ENCODE measurements at places on chromosomes 5 and 9.
A peak's percentile ranks its signal among the peaks of the same experiment; 100 is the strongest.

DNA sequence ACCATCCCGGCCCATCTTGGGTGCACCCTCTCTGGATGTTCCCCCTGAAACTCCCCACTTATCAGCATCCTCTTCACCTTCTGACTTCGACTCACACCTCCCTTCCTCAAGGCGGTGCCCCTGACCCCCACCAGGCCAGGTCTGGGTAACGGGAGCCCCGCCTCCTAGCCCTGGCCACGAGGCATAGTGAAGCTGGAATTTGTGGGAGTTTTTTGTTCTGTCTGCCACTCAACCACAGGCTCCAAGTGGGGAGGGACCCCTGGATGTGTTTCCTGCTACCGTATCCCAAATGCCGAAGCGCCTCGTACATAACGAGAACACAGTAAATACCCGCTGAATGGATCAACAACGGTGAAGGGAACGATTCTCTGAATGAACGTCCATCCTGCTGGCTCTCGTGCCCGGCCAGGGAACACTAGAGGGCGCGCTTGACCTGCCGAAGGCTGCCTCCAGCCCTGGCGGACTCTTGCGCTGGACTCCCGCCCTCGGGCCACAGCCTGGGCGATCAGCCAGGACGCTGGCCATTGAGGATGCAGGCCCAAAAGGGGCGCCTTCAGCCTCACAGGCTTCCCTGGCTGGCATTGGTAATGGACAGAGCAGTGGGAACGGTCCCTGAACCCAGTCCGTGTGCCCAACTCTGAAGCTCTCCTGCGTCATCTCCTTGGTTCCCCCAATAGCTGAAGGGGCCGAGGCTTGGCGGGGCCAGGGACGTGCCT is 47.3 kb upstream of the PHYKPL start:
- peak; percentile 87 for DNase-seq

GRCh38 chr5:98570661-98571191 is 202.7 kb upstream of the RGMB start:
- no peak for DNase-seq

GRCh38 chr5:172545291-172545801 is 91.0 kb upstream of the SH3PXD2B start:
- DNase-seq: no peak

- DNase-seq: no peak
These were observed 304.6 kb upstream of the CDH12 start for GRCh38 chr5:23157716-23158115.

- peak; percentile 5 for DNase-seq
These were observed 151.4 kb downstream of the LPAR1 start for GRCh38 chr9:110886832-110887231.
